OCI-M1 (cell line): ENCODE measurements at places on chromosomes 1 and 21.

- no peak for DNase-seq
Measured at GRCh38 chr1:60569189-60569588, 495.6 kb upstream of the C1orf87 start.

DNA sequence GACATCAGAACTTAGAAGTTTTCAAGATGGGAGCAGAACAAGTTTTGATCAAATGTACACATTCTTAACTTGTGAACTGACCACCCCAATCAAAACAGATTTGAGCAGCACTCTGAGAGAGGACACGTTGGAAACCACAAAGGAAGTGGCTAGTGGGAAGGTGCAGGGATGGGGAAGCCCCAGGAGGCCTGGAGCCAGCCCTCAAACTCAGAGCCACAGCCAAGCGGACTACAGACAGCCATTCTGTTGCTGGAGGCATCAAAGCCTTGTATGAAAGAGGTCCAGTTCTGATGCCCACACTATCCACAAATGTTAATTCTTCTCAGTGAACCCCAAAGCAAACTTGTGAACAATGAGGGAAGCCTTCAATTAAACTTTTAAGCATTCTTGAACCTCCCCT, 143.6 kb upstream of the RAB4A start:
- DNase-seq: peak; percentile 49

GRCh38 chr1:221777431-221778072, 35.7 kb upstream of the DUSP10 start:
- no peak for DNase-seq

- DNase-seq: no peak
Measured at GRCh38 chr1:19040010-19040680, 83.7 kb upstream of the IFFO2 start.

GRCh38 chr1:115927971-115928370, 48.3 kb upstream of the SLC22A15 start:
- no peak for DNase-seq

DNA sequence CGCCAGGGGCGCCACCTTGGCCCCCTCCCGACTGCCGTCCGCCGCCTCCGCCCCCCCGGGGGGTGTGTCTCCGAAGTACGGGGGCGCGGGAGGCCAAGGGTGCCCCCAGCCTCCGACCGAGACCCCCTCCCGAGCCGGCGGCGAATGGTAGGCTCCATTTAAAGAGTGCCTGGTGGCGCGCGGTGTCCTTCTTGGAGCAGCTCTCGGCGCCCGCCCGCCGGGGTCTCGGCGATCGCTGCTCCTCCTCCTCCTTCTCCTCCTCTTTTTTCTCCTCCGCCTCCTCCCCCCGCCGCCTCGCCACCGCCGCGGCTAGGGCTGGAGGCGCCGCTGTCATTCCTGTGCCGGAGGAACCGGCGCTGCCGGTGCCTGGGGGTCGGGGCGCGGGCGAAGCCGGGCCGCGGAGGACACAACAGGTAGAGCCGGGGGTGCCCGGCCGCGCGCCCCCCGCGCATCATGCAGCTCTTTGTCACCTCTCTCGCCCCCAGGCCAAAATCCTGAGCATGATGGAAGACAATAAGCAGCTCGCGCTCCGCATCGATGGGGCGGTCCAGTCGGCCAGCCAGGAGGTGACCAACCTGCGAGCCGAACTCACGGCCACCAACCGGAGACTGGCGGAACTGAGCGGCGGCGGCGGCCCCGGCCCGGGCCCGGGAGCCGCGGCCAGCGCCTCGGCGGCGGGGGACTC, at the start of gene KAZN:
TSS of gene KAZN (plus strand) at position 188 of the 685 bp plus-strand sequence.
- DNase-seq: no peak

DNA sequence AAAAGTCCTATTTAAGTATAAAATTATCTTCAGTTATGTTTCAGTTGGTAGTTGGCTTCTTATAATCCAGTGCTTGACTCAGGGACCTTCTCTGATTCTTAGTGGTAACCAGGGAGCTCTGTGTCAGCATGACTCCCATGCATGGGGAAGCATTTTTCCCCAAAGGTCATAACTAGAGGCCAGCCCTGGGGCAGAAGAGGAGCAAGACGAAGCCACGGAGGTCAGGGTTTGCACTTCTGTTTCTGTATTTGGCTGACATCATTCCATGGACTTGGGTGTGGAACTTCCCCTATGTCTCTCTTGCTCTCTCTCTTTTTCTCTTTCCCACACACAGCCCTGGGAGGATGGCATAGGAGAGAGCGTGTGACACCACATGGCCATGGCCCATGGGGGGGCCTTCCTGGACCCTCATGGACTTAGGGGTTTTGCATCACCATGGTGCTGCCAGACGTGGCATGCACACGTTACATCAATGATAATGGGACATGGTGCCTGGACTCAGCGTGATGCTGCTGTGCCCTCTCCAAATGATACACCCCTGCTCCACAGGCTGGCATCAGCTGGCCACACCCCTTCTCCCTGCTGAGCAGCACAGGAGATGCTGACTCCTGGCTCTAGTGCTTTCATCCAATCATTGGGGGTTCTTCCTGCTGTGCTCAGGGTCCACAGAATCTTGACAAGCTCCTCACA, 260.5 kb downstream of the KCNJ6 start:
- peak; percentile 13 for DNase-seq

- peak; percentile 18 for DNase-seq
Measured at GRCh38 chr21:33619726-33620125, 21.8 kb downstream of the CRYZL1 start.

- no peak for DNase-seq
Measured at GRCh38 chr21:36039861-36040260, 20.5 kb downstream of the SETD4 start.

- DNase-seq: no peak
Measured at GRCh38 chr1:111110197-111110899, 29.5 kb downstream of the DRAM2 start.

DNA sequence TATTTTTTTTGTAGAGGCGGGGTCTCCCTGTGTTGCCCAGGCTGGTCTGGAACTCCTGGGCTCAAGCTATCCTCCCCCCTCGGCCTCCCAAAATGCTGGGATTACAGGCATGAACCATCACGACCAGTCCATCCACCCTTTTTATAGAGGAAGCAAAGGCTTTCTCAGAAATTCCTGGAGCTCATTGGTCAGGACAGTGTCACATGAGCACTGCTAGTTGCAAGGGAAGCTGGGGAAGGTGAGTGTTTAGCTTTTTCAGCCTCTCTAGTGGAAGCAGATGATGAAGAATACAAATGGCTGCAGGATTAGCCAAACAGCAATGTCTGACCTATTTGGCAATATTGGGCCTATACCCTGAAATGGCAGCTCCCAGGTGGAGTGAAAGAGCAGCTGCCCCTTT, 8.0 kb downstream of the IGFN1 start:
- no peak for DNase-seq

DNA sequence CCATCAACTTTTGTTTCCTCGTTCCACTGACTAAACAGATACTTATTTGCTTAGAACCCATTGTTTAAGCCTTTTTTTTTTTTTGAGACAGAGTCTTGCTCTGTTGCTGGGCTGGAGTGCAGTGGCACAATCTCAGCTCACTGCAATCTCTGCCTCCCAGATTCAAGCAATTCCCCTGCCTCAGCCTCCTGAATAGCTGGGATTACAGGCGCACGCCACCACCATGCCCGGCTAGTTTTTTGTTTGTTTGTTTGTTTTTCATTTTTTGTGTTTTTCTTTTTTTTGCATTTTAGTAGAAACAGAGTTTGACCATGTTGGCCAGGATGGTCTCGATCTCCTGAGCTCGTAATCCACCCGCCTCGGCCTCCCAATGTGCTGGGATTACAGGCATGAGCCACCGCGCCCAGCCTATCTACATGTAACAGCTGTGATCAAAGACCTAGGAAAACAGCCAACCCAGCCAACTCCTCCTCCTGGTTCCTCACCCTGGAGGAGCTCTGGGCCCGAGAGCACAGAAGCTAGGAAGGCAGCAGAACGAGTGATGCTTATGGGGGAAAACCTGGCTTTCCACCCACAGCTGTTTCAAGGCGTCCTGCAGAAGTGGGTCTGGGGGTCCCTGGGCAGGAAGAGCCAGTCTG, 32.9 kb downstream of the KCNN3 start:
- peak; percentile 21 for DNase-seq

- DNase-seq: no peak
Measured at GRCh38 chr1:30449003-30449402, 274.4 kb downstream of the MATN1 start.

- DNase-seq: peak; percentile 91
Measured at GRCh38 chr1:180503280-180503862, 994 bp upstream of the ACBD6 start.

- DNase-seq: peak; percentile 64
Measured at GRCh38 chr1:116360429-116361173, 12.4 kb upstream of the ATP1A1 start.

GRCh38 chr1:9275161-9275560, 17.5 kb upstream of the SPSB1 start:
- DNase-seq: no peak

GRCh38 chr21:20943561-20943997, 54.6 kb upstream of the NCAM2 start:
- no peak for DNase-seq

DNA sequence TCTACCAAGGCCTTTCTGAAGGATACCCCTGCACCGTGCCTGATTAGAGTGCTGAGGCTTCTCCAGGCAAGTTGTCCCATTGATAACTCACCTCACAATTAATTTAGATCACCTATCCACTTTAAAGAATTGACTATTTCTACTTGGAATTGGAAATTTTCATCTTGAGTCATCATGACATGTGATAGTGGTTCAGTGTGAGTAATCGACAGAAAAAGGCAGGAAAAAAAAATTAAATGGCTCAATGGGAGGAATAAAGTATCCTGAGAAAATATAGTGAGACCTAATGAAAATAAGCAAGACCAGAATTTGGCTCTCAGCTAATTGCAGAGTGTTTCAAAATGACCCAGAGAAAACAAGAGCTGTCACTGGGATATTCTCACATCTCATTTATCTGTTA, 222.4 kb upstream of the C8B start:
- DNase-seq: no peak

GRCh38 chr1:205766038-205766437, 9.2 kb downstream of the RAB29 start:
- DNase-seq: no peak

- no peak for DNase-seq
Measured at GRCh38 chr1:226763905-226764264, 24.8 kb upstream of the ITPKB start.

- DNase-seq: no peak
Measured at GRCh38 chr1:108590957-108591356, 31.1 kb downstream of the EEIG2 start.

- no peak for DNase-seq
Measured at GRCh38 chr1:210500831-210501230, 172.1 kb downstream of the HHAT start.

DNA sequence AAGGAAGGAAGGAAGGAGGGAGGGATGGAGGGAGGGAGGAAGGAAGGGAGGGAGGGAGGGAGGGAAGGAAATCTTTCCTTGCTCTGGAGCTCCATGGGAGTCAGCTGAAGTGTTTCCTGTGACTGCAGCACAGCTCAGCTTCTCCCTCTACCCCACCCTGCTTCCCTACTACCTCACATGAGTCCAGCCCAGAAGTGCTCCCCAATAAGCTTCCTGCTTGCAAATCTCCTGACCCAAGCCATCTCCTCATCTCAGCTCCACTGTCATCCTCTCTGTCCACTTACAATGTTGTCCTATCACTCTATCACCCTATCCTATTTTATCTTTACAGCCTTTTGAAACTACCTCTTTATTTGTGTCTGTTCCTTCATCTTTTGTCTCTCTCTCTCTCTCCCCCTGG, 52.9 kb upstream of the SSBP3 start:
- no peak for DNase-seq

DNA sequence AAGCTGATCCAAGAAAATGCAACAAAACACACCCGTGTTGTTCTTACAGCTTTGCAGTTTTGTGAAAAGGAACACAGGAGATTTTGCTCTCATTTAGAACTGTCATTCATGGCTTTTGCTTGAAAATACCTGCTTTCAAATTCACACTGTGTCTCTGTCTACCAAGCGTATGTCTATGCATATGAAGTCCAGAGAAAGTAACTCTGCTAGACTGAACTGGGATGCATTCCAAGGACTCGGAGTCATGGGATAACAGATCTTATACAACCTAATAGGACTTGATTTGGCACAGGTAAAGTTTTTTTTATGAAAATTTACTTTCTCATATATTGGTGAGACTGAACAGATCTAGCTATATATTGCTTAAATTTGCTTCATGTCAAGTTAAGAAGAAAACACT, 102.4 kb downstream of the PTGER3 start:
- no peak for DNase-seq

GRCh38 chr1:44670751-44671640, 3.3 kb downstream of the TMEM53 start:
- no peak for DNase-seq

DNA sequence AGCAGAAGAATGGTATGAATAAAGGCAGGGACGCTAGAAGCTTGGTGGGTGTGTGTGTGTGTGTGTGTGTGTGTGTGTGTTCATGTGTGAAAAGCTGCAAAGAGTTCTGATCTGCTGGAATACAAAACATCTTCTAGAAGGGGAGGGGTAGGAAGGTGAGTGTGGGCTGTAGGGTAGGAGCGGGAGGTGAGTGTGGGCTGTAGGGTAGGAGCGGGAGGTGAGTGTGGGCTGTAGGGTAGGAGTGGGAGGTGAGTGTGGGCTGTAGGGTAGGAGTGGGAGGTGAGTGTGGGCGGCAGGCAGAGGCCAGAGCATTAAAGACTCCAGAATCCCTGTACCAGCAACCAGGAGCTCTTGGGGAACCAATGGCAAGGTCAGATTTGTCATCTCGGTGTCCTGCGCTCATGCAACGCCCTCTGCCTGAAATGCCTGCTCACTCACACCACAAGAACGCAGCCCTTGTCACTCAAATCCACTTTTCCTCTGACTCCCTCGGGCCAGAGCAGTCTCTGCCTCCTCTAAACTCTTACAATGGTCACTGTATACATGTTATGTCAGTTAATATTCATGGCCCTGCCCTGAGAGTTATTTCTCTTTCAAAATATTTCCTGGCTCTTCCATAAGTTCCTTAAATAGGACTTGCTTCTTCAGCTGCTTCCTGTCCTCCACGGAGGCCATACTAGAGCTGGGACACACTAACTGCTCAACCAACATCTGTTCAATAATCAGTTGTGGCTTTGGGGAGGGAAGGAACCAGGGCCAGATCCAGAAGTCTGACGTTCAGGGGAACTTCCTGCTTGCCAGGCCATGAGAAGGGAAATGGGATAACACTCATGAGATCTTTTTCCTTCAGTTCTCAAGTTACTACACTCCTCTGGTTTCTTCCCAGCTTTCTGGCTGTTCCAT, 53.6 kb upstream of the ZNF644 start:
- no peak for DNase-seq

GRCh38 chr1:228311091-228311490, 95.5 kb downstream of the TRIM11 start:
- DNase-seq: no peak

GRCh38 chr1:162994921-162995320, 74.2 kb upstream of the RGS4 start:
- DNase-seq: no peak

GRCh38 chr1:8600336-8600735, 217.1 kb downstream of the RERE start:
- DNase-seq: no peak

DNA sequence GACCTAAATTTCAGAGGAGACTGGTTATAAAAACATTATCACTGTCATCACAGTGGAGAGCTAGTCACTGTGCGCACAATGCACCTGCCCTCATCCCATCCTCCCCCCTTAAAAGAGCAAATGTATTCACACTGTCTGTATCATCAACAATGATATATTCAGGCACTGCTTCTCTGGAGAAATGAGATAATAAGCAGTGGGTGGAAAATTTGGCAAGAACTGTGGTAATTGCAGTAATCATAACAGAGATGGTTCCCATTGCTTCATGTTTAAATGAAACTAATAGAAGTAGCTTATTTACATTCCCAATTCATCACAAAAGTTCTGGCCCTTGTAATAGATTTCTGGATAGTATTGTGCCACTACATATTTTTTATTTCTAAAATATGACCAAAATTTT, 867.4 kb upstream of the ADGRL2 start:
- no peak for DNase-seq
